H1 (cell line): ENCODE measurements at places on chromosomes 6 and 20.

DNA sequence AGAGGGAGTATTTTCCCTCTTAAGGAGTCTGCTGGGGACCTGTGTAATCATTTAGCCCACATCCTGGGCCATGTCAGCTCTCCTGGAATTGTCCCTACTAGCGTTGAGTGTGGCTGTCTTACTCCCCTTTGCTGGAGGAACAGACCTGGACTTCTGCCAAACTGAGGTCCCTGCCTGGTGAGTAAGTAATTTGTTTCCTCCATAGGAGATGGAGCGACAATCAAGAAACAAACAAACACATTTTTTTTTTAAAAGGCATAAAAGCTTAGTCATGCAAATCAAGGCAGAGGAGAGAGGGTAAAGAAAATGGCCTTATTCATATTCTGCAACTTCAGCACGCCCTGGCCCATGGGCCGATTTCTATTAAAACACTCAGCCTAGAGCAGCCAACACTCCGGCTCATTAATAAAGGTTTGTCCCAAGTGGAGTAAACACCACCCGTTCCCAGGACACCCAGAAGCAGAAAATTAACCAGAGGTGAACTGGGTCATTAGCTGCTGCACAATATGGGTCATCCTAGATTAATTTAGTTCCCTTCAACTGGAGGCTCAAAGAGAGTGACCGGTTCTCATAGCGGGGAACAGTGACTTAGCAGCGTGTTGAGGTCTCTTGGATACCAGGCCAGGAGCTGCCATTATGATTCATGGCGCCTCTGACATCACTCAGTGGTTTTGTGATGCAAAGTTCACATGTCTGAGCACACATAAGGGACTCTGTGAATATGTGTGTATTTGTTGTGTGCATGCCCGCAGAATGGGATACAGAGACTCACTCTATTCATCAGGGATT is 165.0 kb upstream of the SULF2 start:
- H3K27me3 ChIP-seq: no peaks in the 10 kb centered on the region
- no peak overlapping the region for H3K4me3 ChIP-seq
- no peaks in the 10 kb centered on the region for H3K36me3 ChIP-seq
- no peak overlapping the region for H3K27ac ChIP-seq
- H3K4me1 ChIP-seq: no peaks in the 10 kb centered on the region

DNA sequence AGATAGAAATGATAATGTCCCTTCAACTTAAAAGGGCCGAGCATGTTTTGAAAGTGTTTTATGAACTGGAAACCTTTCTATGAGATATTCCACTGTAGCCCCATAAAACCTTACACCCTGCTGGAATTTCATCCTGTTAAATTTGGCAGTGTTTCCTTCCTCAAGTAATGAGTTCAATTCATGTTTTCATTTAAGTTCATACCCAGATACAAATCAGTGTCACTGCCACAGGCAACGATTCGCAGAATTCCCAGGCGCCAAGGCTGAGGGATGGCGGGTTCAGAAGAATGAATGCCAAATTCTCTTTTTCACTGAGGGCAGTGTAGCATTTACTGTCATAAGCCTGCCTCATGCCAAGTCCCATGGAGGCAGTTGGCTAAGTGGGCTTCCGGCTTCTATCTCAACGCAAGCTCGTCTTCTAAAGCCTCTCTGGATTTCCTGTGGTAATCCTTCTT is 511.8 kb upstream of the ID4 start:
- H3K36me3 ChIP-seq: no peaks in the 10 kb centered on the region
- H3K27ac ChIP-seq: no peak overlapping the region
- no peak overlapping the region for H3K4me3 ChIP-seq
- DNase-seq: no peak
- H3K4me1 ChIP-seq: peaks cover 9% of the 10 kb centered on the region
- H3K27me3 ChIP-seq: no peaks in the 10 kb centered on the region

GRCh38 chr6:158631678-158632537 is 12.6 kb downstream of the DYNLT1 start:
- H3K27ac ChIP-seq: no peak overlapping the region
- no peak overlapping the region for H3K4me3 ChIP-seq
- peaks cover 30% of the 10 kb centered on the region for H3K36me3 ChIP-seq
- no peak for DNase-seq
- H3K27me3 ChIP-seq: no peaks in the 10 kb centered on the region
- H3K4me1 ChIP-seq: no peaks in the 10 kb centered on the region; the same call in 1 of the 2 replicates

- peak within 1 kb of the TSS; percentile 54 for H3K4me3 ChIP-seq
- DNase-seq: no peak
- H3K27ac ChIP-seq: peak within 1 kb of the TSS; percentile 28; the same call in 1 of the 2 replicates
- H3K27me3 ChIP-seq: peaks cover 8% of the 10 kb centered on the region; the same call in 1 of the 2 replicates
- H3K4me1 ChIP-seq: peaks cover 15% of the 10 kb centered on the region; the same call in 1 of the 2 replicates
- H3K36me3 ChIP-seq: peaks cover 9% of the 10 kb centered on the region; the same call in 1 of the 2 replicates
Measured at GRCh38 chr20:62816884-62817873, at the start of gene COL9A3. TSS of gene COL9A3 (plus strand) at chr20:62817050. CDS start at chr20:62817065, 15 bp downstream.

GRCh38 chr6:10882657-10883171 is 873 bp upstream of the GCM2 start:
- no peaks in the 10 kb centered on the region for H3K4me1 ChIP-seq
- no peak overlapping the region for H3K27ac ChIP-seq
- H3K36me3 ChIP-seq: no peaks in the 10 kb centered on the region
- peaks cover 21% of the 10 kb centered on the region for H3K27me3 ChIP-seq

- no peak overlapping the region for H3K4me3 ChIP-seq
- no peak for DNase-seq
Measured at GRCh38 chr6:25124216-25124715, 154.9 kb upstream of the CARMIL1 start.

DNA sequence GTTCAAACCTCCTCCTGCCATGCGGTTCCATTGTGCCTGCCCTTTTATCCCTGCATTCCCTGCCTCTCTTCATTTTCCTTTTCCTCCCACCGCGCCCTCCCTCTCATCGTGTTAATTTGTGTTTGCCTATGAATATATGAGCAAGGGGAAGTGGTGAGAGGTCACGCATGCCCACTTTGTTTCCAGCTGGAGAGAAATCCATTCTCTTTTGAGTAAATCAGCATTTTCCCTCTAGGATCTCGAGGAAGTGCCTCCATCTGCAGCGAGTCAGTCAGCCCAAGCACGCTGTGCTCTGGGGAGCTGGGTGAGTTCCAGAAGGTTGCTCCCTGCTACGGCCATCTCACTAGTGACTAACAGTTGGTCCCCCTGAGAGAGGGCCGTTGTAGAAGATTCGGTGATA is 42.9 kb downstream of the CDH26 start:
- no peaks in the 10 kb centered on the region for H3K4me1 ChIP-seq
- H3K27ac ChIP-seq: no peak overlapping the region
- H3K27me3 ChIP-seq: 0 out of 2 replicates have a peak, but pooled peaks cover 2% of the 10 kb centered on the region
- no peaks in the 10 kb centered on the region for H3K36me3 ChIP-seq
- DNase-seq: no peak
- no peak overlapping the region for H3K4me3 ChIP-seq

- no peaks in the 10 kb centered on the region for H3K36me3 ChIP-seq
- H3K27ac ChIP-seq: no peak overlapping the region
- no peak for DNase-seq
- no peaks in the 10 kb centered on the region for H3K27me3 ChIP-seq
- H3K4me1 ChIP-seq: peaks cover under 1% of the 10 kb centered on the region; the same call in 1 of the 2 replicates
Measured at GRCh38 chr6:20732896-20733295, 198.6 kb downstream of the CDKAL1 start.

DNA sequence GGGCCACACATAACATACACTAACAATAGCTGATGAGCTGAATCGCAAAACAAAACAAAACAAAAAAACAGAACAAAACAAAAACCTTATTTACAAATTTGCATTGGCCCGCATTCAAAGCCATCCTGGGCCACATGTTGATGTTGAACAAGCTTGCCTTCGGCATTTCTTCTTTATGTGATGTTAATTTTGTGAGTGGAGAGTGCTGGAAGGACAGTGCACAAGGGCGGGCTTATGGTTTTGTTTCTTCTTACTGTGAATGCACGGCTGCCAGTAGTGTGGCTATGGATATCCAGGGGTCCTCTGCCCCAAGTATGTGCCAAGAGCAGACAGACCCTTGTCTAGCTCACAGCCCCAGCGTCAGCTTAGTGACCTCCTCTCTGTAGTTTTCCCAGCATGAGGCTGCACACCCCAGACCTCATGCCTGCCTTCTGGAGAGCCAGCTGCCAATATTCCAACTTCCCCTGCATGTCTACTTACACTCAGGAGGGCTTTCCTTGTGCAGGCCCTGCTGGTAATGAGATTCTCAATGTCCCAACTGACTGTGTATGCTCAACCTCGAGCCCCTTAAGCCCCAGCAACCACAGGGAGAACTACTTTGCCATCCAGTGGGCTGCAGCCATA is 24.9 kb downstream of the ZNF292 start:
- no peak for DNase-seq
- no peak overlapping the region for H3K4me3 ChIP-seq
- peaks cover 6% of the 10 kb centered on the region for H3K4me1 ChIP-seq
- no peak overlapping the region for H3K27ac ChIP-seq
- peaks cover 2% of the 10 kb centered on the region; the same call in 1 of the 2 replicates for H3K36me3 ChIP-seq

DNA sequence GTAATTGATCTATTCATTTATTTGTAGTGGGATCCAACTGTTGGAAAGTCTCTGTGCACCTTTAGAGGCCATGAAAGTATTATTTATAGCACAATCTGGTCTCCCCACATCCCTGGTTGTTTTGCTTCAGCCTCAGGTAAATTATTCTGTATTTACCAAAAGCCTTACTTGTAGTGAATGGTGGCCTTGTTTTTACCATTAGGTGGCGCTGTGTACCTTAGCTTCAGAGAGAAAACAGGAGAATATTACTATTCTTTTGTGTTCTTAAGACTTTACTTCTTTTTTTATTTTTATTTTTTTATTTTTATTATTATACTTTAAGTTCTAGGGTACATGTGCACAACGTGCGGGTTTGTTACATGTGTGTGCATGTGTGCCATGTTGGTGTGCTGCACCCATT is 23.7 kb downstream of the PEX7 start:
- H3K4me3 ChIP-seq: no peak overlapping the region
- no peaks in the 10 kb centered on the region for H3K4me1 ChIP-seq
- no peaks in the 10 kb centered on the region for H3K36me3 ChIP-seq
- H3K27ac ChIP-seq: no peak overlapping the region
- no peaks in the 10 kb centered on the region for H3K27me3 ChIP-seq

GRCh38 chr6:44179648-44180047 is 21.0 kb downstream of the CAPN11 start:
- H3K27me3 ChIP-seq: no peaks in the 10 kb centered on the region
- H3K4me3 ChIP-seq: no peak overlapping the region
- H3K36me3 ChIP-seq: no peaks in the 10 kb centered on the region
- DNase-seq: no peak

DNA sequence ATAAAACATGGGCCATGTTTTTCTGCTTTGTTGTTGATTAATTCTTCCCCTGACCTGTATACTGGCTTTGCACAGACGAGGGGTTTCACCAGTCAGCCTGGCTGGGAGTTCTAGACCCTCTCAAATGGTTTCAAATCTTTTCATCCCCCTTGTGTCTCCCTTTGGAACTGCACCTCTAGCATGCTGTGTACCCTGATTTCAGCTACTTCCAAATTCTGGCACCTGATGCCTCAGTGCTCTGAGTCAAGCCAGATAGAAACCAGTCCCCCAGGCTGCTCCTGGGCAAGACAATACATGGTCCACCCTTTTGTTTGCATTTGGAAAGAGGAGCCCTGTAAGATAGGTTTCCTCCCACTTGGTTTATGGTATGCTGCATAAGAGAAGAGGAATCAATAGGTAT is 290.2 kb downstream of the BTBD3 start:
- no peak overlapping the region for H3K27ac ChIP-seq
- peaks cover 2% of the 10 kb centered on the region for H3K4me1 ChIP-seq
- no peaks in the 10 kb centered on the region for H3K27me3 ChIP-seq
- no peak overlapping the region for H3K4me3 ChIP-seq
- peak; percentile 27 for DNase-seq

- H3K27me3 ChIP-seq: no peaks in the 10 kb centered on the region
- H3K27ac ChIP-seq: no peak overlapping the region
- H3K4me1 ChIP-seq: no peaks in the 10 kb centered on the region
- H3K4me3 ChIP-seq: no peak overlapping the region
- DNase-seq: no peak
Measured at GRCh38 chr6:104402572-104402971, 457.1 kb downstream of the HACE1 start.

- no peaks in the 10 kb centered on the region for H3K4me1 ChIP-seq
- H3K27me3 ChIP-seq: peaks cover 7% of the 10 kb centered on the region
- no peaks in the 10 kb centered on the region for H3K36me3 ChIP-seq
- H3K4me3 ChIP-seq: peak overlapping the region; percentile 87
- no peak for DNase-seq
Measured at GRCh38 chr6:13488015-13488895, 855 bp upstream of the GFOD1 start.

DNA sequence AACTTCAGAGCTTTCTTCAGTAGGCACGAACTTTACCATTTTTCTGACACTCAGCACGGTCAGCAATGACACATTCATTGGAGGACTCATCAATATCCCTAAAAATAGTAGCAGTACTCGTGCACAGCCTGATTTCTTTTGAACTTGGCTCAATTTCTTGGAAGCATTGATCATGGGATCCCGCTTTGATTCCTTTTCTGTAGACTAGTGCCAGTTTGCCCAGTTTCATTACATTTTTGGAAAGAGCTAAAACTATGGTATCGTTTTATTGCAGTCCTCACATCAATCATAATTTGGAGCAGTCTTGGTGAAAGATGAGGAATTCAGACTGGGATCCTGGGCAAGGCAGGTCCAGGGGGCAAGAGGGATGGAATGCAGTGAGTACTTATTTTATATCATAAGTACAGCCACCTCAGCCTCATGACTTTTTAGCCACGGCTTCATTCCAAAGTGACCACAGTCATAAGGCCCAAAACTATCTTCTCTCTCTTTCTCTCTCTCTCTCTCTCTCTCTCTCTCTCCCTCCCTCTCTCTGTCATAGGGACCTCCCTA is 170.9 kb upstream of the AKAP12 start:
- no peaks in the 10 kb centered on the region for H3K4me1 ChIP-seq
- H3K4me3 ChIP-seq: no peak overlapping the region
- no peak overlapping the region for H3K27ac ChIP-seq

DNA sequence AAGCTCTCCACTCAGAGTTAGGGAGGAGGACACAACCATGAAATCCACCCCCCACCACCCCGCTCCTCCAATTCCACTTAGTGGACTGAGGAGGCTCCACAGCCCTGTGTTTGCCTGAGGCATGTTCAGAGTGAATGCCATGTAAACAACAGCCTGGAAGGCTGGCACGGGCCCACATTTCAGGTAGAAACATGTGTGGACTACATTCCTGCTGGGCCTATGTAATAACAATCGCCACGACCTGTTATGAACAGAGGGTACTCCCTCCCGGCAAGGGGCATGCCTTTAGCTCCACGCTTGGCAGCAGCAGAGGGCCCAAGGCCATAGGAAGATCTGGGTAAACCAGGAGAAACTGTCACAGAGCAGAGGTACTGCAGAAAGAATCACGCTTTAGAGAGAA is 65.5 kb downstream of the ISM1 start:
- no peak overlapping the region for H3K27ac ChIP-seq
- no peaks in the 10 kb centered on the region for H3K36me3 ChIP-seq
- no peak overlapping the region for H3K4me3 ChIP-seq
